Right ventricle myocardium superior (tissue), 1 donor: ENCODE measurements at places on chromosomes 12 and 14. TPM values are rescaled to one million over a fixed set of nuclear protein-coding genes. Genes with fewer than 3 reads are reported as not detected.

- DNase-seq, result no peak
Measured at GRCh38 chr14:59283361-59283760, 94.9 kb downstream of the DAAM1 start.

TOMM20L gene
- total RNA-seq, result not detected

DNA sequence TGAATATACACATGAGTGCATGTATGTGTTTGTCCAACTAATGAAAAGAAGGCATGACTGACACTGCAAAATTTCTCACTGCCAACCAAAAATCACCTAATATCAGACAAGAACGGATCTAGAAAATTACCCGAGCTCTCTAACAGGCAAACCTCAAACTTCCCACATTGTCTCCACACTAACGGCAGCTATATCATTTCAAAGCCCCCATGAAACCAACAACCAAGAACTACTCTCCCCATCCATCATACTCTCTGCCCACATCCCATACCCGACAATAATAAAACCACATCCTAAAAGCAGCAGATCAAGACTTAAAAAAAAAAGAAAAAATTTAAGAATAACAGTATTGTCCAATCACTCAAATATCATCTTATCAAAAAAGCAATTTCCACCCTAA is 227.1 kb downstream of the CEP128 start:
- no peak for DNase-seq

DNA sequence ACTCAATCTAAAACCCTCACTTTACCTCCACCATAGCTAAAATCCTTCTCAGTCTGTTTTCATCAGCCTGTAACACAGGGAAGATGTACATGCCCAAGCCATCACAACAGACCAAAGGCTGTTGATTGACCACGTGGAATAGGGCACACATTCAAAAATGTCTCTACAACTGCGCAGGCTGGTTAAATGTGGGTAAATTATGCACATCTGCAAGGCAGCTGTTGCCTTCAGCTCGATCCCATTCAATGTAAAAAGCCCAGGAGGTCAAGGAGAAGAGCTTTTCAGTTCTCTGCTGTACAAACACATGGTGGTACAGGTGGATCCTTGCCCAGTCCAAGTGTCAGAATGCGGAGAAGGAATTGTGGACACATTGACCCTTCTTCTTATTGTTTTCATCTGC is 354.0 kb downstream of the FLRT2 start:
- no peak for DNase-seq

DNA sequence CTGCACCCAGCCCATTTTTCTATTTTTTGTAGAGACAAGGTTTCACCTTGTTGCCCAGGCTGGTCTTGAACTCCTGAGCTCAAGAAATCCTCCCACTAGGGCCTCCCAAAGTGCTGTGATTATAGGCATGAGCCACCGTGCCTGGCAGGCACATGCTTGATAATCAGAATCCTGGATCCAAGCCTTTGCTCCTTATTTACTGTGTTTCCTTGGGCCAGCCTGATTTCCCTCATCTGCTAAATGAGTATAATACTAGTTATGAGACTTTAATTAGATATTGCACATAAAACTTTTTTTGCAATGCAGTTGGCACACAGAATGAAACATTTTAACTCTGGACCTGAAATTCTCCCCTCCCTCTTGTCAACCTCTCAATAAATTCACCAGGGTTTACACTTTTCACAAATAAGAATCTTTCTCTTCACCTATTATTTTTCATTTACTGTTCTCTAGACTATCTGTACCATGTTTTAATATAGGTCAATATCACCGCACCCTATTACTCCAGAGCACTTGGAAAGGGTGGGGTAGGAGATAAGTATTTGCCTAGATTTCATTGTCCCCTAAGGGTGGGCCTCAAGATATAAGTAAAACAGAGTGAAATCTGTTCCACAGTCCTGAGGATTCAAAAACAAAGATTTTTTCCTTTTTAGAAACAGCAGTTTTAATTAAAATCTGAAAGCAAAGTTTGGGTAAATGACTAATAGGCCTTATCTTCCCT is 69.2 kb upstream of the NR2C1 start:
- DNase-seq, result no peak

GRCh38 chr14:96811265-96811664 is 14.1 kb downstream of the VRK1 start:
- no peak for DNase-seq

- no peak for DNase-seq
Measured at GRCh38 chr12:89863493-89863938, 154.9 kb upstream of the ATP2B1 start.

- DNase-seq, result peak; percentile 50
Measured at GRCh38 chr12:133130808-133131128, 341 bp downstream of the ZNF10 start.

- peak; percentile 77 for DNase-seq
Measured at GRCh38 chr14:61695695-61696527, 598 bp downstream of the HIF1A start.

GRCh38 chr12:95473231-95473883 is 595 bp upstream of the METAP2 start:
- DNase-seq, result no peak

ST8SIA1 gene
- total RNA-seq, result 3.3 TPM

GRCh38 chr12:95815632-95816212 is 25.2 kb upstream of the NTN4 start:
- no peak for DNase-seq

PIANP gene
- 0.35 TPM for total RNA-seq

- DNase-seq, result no peak
Measured at GRCh38 chr14:103353362-103353761, 19.3 kb downstream of the EIF5 start.

DNA sequence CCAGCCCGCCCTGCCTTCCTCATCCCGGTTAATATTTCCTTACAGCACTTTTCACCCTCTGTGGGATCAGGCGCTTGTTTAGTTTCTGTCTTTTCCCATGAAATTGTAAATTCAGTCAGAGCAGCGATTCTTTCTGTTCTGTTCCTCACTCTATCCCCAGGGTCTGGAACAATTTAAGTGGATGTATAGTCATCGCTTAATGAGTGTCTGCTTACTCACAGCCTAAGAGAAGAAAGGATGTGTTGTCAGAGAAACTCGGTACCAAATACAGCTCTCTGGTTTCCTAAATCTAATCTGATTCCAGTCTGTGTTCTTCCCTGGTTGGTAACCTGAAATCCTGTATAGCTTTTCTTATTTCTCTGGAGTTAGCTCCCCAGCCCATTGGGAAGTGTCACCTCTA is 44.9 kb downstream of the FOS start:
- no peak for DNase-seq

CIROP gene
- not detected for total RNA-seq

DNA sequence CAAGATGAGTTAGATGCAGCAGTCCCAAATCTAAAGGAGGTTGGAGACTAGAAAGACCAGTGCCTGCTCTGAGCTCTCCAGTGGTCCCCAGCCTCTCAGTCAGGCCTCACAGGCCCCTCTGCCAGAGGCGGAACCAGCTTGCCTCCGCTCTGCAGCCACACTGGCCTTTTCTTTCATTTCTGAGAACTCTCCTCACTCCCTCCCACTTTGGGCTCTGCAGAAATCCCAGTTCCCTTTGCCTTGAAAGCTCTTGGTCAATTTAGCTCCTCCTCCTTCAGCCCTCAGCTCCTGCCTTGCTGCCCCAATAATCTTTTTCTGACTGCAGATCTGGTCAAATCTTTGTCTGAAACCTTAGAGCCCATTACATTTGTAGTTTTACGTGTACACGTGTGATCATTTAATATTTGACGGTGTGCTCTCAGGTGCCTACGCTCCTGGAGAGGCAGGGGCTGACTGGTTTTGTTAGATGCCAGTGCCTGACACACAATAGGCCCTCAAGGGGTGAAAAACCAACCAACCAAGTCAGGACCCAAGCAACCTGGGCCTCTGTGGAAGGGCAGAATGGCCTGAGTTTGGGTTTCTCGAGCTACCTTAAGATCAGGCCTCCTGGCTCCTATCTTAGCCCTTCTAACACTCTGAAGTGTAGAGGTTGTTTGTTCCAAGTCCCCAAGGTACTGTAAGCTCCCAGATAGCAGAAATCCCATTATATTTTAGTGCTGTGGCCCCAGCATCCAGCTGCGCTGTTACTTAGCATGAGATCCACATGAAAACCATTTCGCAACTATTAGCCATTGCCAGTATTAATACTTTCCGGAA is 1.1 kb upstream of the NUDT4 start:
- peak; percentile 59 for DNase-seq

GRCh38 chr14:79017561-79017960 is 847.4 kb downstream of the NRXN3 start:
- no peak for DNase-seq

DNA sequence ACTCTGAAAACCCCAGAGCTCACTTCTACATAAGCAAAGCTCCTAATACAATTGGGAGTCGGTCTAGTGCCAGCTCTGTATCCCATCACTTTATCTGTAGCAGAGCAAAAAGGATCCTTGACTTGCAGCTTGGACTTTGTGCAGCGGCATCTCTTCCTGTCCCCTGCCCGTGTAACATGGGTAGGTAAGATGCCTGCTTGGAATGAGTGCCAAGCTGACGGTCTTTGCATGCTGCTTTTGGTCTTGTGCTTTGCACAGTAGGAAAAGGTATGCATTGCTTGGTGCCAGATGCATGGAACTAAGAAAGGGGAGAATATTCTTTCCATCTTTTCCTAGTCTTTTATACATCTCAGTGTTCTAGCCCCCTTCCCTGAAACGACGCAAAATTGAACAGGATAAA is 6.9 kb upstream of the PLEKHH1 start:
- no peak for DNase-seq

DNA sequence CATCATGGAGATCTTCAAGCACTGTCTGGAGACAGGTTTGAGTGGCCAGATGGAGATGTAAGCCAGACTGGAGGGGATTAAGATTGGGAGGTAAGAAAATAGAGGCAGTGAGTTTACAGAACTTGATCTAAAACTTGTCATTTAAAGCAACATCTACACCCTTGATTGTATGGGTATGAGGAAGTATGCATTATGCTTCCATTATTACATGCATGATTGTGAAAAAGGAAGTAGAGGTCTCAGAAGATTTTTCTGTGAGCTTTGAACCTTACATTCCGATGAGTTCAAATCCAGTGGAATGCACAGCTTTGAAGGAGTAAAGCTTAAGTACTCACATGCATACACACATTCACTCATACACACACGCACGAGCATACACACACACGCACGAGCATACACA is 550.8 kb downstream of the MED13L start:
- no peak for DNase-seq

SALL2 gene
- total RNA-seq, result 3.1 TPM

GPRC5A gene
- 2.0 TPM for total RNA-seq

ACOT4 gene
- total RNA-seq, result 0.62 TPM

MSRB3 gene
- total RNA-seq, result 130 TPM

GPR135 gene
- total RNA-seq, result 1.4 TPM

- no peak for DNase-seq
Measured at GRCh38 chr14:68630611-68631393, 162.1 kb downstream of the ZFP36L1 start.

GRCh38 chr12:57929092-57929830 is 12.1 kb upstream of the ATP23 start:
- DNase-seq, result no peak

GRCh38 chr14:86086962-86087361 is 557.0 kb downstream of the FLRT2 start:
- DNase-seq, result no peak

- no peak for DNase-seq
Measured at GRCh38 chr14:56552615-56553014, 27.0 kb upstream of the TMEM260 start.

GRCh38 chr14:60905923-60906322 is 75.0 kb downstream of the TRMT5 start:
- no peak for DNase-seq

LRP1-AS gene
- not detected for total RNA-seq

CLEC1B gene
- total RNA-seq, result not detected

GRCh38 chr14:23175823-23176222 is 7.6 kb downstream of the SLC7A8 start:
- DNase-seq, result no peak

- DNase-seq, result no peak
Measured at GRCh38 chr14:96746101-96746500, 51.1 kb upstream of the VRK1 start.
